ENCODE measurements at places on chromosomes 2 and 18.

DNA sequence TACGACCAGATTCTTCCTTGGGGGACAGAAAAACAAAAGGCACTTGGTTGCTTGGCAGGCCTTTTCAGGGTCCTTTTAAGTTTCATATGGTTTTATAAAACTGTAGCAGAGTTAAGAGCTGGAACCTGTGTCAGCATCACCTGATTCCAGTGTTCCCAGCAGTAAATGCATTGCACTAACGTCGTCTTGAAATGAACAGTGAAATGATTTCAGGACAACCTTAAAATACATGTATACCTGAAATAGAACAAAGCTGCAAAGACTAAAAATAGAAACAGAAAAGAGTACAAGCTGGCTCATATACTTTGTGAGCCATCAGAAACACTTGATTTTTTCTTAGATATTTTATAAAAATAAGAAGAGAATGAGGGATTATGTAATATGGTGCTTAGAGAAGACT is 51.9 kb downstream of the ACSL3 start:
- no peak for DNase-seq

DNA sequence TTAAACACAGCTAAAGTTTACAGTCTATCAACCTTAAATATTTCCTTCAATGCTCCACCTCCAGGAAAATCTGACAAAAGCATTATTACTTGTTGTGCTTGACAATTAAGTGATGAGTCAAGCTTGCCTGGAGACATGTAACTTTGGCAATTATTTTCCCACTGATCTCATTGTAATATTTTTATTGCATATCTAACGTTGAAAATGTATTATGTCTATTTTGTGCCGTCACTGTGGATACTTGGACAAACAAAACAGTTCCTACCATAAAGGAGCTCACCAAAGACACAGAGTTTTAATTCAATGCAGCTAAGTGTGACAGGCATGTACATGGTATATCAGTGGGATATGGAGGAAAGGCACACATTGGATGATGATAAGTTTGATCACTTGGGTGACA is 24.7 kb downstream of the RNF103 start:
- no peak for DNase-seq

DNA sequence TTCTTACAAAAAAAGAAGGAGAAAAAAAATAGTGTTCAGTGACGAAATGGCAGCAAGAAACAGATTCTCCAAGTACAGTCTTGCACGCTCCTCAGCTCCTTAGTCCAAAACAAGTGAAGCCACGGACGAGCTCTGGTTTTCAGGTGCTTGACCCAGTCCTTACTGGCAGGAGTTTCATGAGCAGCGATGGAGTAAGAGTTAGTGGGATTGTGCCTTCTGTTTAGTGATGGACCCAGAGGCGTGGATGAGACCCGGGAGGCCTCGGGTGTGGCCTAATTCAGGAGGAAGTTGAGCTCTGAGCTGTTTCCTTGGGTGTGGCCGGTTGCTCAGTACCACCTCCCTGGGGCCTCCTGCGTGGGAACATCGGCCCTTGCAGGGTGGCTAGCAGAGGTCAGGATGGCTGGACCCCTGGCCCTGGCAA is 52.0 kb downstream of the KIF5C start:
- DNase-seq: no peak

- DNase-seq: no peak
Measured at GRCh38 chr18:71625556-71626090, 918.5 kb downstream of the CBLN2 start.

- no peak for DNase-seq
Measured at GRCh38 chr2:176704282-176704858, 435.1 kb downstream of the MTX2 start.

Data from stimulated activated CD8-positive, alpha-beta memory T cell treated with anti-CD3 and anti-CD28 coated beads, Interleukin-15, amount 100 ng/mL, for 1 hour (primary cell).